COLO829 (cell line): ENCODE measurements at places on chromosomes 2 and 18.

GRCh38 chr2:10339647-10340592 is 37.2 kb downstream of the HPCAL1 start:
- no peak for DNase-seq

- no peak for DNase-seq
Observed at GRCh38 chr2:14982790-14983189, 350.3 kb downstream of the LRATD1 start.

DNA sequence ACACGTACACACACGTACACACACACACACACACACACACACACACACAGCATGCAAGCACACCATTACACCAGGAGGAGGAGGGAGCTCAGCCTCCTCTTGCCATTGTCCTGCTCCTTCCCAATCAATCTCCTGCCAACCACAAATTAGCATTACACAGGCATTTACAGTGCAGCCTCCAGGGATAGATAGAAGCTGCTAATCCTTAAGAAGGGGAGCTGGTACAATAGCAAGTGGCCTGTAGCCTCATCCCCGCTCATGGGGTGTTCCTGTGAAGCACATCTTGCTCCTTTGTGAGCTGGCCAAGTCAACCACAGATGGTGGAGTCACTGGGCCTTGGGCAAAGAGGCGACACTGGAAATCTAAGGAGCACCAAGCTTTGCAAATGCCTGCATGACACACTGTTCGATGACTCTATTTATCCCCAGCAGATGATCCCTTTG is 110.3 kb upstream of the PKDCC start:
- no peak for DNase-seq

DNA sequence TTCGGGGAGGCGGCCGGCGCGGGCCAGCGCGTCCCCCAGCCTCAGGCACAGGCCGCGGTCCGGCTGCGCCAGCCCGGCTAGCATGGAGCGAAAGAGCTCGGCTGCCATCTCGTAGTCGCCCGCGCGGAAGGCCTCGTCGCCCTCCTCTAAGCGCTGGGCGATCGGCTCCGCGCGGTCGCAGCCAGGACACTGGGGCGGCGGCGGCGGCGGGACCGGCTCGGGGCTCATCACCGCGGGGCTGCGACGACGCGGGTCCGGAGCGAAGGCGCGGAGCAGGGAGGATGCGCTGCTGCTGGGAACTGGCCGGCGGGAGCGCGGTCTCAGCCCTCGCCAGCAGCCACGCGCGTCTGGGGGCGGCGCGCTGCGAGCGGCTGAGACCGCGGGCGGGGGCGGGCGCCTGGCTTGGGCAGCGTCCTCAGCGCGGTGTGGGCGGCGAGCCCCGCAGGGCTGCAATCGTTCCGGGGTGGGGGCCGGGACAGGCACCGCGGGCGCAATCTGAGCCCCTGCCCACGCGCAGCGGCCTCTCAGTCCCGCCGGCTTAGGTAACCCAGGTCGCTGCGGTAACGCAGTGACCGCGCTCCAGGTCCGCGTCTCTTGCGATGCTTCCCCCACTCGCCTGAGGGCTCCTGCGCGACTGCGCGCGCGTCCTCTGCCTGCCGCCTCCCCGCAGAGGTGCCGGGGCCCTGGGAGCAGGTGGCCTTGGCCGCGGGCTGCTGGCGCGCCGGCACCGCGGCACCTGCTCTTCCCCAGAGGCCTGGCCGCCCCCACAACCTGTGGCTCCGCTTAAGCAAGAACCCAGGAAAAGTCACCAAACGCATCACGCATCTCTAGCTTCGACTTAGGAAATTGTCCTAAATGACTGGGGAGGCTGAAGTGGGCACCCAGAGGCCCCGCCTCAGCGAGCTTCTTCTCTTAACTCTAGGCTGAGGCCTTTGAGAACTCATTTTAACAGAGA is at the start of gene LONRF2:
Gene LONRF2 (minus strand): TSS at position 636 of the 955 bp plus-strand sequence. CDS start 408 bp downstream, at position 228.
- DNase-seq: no peak

GRCh38 chr2:190722835-190723234 is 74.0 kb downstream of the NAB1 start:
- no peak for DNase-seq

- peak; percentile 79 for DNase-seq
Observed at GRCh38 chr2:219277703-219278654, 1.2 kb upstream of the DNAJB2 start.

DNA sequence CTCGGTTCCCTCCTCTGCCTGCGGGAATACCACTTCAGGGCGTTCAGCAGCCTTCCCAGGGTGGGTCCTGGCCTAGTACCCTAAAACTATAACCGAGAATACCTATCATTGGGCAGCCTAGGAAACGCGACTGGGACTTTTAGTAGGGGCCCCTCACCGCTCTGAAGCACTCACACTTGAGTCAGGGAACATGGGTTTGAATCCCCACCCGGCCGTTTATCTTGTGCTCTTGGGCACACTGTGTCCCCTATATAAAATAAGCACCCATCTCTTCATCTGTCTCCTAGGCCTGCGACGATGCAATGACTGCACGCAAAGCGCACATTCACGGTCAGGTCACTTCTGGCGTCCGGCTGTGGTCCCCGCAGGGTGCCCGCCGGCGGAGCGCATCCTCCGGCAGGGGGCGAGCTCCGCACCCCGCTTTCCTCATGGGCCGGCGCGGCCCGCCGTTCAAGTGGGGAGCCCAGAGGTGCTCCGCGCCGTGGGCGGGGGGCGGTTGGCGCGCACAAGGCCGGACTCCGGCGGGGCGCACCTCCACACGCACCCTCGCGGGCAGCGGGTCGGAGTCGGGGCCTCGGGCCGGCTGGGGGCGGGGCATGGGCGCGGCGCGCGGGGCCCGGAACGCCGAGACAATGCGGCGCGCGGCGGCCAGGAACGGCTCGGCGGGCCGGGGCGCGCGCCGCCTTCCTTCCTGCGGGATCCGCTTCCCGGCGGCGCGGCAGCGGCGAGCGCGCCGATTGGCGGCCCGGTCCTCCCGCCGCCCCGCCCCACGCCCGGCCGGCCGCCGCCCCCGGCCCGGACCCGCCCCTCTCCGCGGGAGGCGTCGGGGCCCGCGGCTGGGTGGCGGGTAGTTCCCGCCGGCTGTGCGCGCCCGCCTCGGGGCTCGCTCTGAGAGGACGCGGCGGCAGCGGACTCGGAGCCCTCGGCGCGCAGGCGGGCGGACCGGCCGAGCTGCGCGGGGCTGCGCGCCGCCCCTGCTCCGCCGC is at the start of gene ASAP2:
Gene ASAP2 (plus strand): TSS at position 850 of the 986 bp plus-strand sequence. CDS start 293 bp downstream, outside the sequence.
- DNase-seq: peak; percentile 28

DNA sequence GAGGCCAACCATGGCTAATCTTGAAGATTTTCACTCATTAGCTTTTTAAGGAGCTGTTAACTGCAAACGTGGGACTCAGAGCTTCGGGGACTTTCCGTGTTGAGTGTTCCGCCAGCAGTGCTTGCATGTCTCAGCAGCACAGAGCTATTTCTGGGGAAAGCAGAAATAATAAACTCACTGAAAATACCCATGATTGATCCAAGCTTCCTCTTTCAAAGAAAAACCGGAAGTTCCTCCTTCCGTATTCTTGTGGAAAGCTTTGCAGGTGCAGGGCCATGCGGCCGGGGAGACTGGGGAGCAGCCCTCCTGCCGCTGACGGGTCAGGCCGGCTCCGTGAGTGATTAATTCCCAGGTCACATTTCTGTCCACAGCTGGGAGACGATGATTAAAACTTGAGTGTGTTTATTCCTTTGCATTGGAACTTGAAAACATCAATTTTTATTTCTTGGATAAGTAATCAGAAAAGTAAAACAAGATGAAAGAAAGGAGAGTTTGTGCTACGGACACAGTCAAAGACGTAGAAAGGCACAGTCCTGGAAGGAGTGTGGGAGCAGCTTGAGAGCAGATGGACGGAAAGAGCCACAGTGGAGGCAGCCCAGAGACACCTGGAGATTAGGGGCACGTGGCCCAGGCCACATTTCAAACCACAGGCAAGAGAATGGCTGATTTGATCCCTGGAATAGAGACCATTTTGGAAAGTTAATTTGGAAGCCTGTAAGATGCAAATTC is 54.2 kb upstream of the CTDP1 start:
- no peak for DNase-seq

- DNase-seq: peak; percentile 59
Observed at GRCh38 chr2:21395366-21395765, 271.6 kb downstream of the TDRD15 start.

DNA sequence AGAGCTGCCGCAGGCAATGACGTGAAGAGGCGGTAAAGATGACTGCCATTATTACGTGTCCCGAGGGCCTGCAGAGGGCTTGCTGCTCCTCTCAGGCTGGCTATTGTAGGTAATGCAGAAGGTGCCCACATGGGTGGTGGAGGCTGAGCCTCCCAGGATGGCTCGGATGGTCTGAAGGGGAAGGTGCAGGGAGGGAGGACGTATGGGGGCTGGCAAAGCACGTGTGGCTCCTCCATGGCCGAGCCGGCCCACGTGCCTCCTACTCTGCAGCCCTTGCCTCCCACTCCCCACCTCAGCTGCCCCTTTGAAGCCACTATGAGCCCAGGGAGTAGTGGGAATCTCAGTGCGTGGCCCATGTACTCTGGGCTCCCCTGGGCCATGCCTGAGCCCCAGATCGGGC is 48.9 kb downstream of the EDAR start:
- no peak for DNase-seq

DNA sequence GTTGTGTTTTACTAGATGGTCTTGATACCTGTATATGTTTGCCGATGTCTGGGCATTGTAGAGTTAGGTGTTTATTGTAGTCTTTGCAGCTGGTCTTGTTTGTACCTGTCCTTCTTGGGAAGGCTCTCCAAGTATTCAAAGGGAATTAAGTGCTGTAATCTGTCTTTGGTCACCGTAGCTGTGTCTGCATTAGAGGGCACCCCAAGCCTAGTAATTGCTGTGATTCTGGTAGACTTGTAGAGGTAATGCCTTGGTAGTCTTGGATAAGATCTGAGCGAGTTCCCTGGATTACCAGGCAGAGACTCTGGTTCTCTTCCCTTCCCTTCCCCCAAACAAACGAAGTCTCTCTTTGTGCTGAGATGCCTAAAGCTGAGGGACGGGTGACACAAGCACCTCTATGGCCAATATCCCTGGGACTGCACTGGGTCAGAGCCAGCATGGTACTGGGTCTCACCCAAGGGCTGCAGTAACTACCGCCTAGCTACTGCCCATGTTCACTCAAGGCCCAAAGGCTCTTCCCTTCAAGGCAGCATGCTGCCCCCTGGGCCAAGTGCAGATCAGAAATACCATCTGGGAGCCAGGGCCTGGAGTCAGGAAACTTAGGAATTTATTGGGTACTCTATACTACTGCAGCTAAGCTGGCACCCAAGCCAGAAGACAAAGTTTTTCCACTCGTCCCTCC is 27.1 kb downstream of the STPG4 start:
- DNase-seq: no peak

- DNase-seq: no peak
Observed at GRCh38 chr2:181129364-181130056, 149.1 kb downstream of the UBE2E3 start.

DNA sequence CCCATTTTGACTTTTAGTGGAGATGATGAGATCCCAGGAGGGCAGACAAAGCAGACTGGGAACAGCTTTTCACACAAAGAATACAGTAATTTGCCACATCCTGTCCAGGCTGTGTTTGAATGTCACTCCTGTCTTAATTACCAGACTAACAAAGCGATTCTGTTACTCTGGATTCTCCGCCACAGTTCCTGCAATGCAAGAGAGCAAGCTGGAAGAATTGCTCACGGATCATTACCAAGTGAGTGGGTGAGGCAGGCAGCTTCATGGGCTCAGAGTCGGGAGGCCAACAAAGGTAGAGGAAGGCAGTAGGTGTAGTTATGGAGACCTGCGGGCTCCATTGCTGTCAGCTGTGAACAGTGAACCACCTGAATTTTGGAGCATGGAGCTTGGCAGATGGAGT is 250.5 kb upstream of the ATP5MC3 start:
- peak; percentile 71 for DNase-seq

DNA sequence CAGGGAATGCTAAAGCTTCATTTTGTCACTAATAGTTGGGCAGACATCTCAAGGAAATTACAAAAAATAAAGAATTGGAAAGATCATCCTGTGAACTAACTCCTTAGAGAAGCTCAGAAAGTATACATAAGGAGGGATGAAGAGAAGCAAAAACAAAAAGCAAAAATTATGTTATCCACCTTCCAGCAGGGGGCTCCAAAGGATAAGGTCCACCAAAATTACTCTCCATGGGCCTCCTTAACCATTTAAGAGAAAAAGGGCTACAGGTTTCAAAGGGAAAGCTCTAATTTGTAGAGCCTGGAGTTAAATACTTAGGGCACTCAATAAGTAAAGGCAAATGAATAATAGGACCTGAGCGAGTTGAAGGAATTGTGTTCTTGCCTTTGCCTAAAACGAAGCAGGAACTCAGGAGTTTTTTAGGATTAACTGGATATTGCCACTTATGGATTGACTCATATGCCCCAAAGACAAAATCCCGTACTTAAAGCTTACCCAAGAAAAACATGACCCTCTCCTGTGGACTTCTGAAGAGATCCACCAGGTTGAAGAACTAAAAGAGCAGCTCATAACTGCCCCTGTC is 1167.9 kb downstream of the DSC3 start:
- DNase-seq: peak; percentile 12

- no peak for DNase-seq
Observed at GRCh38 chr2:44753552-44754285, 187.8 kb upstream of the SIX3 start.

- DNase-seq: no peak
Observed at GRCh38 chr2:101706819-101707177, 9.3 kb downstream of the MAP4K4 start.

GRCh38 chr2:71685073-71685848 is 231.9 kb downstream of the DYSF start:
- no peak for DNase-seq

DNA sequence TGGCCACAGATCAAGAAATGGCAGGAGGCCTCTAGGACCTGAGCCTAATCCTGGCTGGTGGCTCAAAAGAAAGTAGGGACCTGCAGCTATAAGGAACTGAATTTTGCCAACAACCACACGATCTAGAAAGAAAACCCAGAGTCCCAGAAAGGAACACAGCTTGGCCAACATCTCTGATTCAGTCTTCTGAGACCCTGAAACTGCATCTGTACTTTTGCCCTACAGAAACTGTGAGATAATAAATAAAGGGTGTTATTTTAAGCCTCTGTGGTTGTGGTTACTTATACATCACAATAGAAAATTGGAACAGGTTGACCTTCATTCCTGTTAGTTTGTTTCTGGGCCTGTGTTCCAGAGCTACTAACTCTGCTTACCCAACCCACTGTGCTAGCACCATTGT is 356.8 kb upstream of the ST6GAL2 start:
- no peak for DNase-seq

- no peak for DNase-seq
Observed at GRCh38 chr2:221848286-221848685, 276.2 kb upstream of the EPHA4 start.

DNA sequence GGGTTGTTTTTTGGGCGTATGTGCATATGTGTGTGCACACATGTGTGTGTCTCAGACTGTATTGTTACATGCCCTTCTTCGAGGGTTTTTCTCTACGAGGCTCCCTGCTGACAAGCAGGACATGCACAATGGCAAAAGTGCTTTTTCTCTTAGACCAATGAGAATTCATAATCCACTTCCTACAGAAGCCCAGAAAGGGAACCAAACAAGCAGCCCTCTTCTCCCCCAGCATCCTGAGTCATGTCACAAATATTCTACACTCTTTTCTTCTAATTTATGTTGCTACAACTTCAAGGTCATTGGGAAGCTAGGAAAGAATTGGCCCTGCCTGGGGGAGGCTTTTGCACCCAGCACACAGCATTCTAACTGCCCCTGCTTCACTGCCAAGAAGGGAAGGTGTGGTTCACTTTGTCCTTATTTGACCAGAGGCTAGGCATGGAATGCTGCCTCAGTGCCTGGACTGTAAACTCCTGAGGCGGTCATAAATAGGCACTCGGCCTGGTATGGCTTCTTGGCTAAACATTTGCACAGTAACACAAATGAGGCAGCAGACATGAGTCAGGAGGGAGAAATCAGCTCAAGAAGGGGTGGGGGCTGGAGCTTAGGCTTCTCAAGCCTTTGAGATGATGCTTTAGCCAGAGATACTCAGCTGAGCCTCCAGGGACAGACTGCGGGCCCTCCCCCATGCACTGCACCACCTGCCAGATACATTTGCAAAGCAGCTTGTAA is 92.7 kb upstream of the KLF7 start:
- DNase-seq: peak; percentile 25
